ENCODE measurements at places on chromosomes 4 and X.
A peak's percentile ranks its signal among the peaks of the same experiment; 100 is the strongest.

DNA sequence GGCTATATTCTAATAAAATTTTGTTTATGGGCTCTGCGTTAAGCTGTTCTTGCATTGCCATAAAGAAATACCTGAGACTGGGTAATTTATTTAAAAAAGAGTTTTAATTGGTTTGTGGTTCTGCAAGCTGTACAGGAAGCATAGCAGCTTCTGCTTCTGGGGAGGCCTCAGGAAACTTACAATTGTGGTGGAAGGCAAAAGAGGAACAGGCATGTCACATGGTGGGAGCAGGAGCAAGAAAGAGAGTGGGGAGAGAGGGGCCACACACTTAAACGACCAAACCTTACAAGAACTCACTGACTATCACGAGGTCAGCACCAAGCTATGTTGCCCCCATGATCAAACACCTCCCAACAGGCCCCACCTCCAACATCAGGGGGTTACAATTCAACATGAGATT, 74.0 kb downstream of the FHDC1 start:
- DNase-seq, result peak; percentile 78

DNA sequence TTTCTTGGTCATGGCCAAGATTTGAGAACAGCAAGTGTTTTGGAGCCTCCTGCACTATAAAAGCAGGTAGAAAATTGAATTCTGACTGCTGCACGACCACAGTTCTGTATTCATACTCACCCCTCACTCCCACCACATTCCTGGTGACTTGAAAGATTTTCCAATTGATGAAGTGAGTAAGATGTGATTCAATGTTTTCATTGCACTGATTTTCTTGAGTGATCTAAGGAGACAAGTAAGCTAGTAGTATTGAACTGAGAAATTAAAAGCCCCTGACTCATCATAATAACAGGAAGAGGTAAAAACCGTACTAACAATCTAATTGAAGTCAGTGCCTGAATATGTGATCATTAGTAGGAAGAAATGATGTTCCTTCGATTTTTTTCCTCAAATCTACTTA, 6.1 kb upstream of the SEC24D start:
- DNase-seq, result no peak

- no peak for DNase-seq
These were observed 256.8 kb downstream of the TRIML1 start for GRCh38 chr4:188396037-188396436.

DNA sequence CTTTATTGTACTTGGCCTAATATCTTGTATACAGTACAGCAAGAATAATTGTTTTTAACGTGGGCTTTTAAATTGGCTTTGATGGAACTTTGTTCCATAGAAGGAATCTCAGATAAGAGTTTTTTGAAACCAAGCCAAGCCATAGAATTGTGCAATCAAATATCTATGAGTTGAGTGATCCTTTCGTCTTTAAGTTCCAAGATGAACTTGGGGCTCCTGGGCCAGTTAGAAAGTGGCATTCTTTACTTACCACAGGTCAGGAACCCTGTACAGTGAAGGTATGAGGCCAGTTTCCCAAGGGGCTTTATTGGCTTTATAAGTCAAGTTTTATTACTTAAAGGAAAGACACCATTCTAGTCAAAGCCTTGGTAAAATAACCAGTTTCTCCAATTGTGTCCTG, 2104.2 kb downstream of the PCDH7 start:
- no peak for DNase-seq

- no peak for DNase-seq
These were observed 236.9 kb upstream of the PPARGC1A start for GRCh38 chr4:24126776-24127175.

DNA sequence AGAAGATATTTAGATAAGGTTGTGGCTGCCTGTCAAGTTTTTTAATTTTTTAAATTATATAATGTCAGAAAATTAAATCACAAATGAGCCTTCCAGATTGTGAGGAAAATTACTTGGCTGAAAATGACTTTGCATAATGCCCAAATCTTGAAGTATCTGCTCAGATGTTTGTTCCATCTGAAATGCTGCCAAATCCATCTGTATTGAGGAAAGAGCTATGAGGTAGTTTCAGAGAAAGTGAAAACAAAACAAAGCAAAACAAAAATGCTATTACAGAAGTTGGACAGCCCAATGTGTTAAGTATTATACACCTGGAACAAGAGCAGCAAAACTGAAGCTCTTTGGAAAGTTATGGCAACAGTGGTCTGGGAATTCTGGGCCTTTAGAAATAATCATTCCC, 23.3 kb upstream of the GUCY1B1 start:
- no peak for DNase-seq

DNA sequence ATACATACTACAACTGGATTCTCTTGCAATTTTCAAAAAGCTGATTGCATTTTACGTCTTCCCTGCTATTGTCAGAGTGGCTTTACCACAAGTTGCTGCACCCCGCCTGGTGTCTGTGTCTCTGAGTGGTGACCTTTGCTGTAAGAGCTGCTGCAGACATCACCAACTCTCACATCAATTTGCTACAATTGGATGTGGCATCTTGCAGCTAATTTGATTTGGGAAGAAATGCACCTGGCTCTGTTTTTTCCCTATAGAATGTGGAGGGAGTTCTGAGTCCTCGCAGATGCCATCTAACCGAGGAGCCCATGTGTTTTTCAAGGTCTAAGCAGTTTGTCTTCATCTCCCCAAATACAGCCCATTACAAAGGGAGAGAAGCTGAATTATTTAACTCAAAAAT, 73.8 kb upstream of the PHOX2B start:
- no peak for DNase-seq

DNA sequence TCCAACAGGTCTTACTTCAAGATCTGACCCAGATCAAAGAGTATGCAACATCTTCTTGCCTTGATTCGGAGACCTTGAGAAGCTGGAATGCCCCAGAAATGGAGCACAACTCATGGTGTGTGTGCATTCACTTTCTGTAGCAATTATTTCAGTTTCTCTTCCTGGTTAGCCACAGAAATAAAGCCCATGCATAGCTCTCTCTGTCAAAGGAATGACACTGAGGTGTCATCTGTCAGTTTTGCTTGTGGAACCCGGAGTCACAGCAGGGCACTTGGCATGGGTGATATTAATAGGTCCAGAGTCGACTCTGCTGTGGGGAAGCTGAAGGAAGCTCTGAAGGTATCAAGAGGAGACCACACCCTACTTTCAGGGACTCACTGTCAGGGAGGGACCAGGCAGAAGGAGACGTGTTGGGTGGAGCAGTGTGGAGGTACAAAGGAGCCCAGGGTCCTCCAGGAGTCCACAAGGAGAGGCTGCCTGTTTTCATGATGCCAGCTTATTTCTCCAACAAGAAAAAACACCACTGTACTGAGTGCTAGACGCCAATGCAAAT, 10.7 kb downstream of the CLNK start:
- DNase-seq, result peak; percentile 38

GRCh38 chr4:138267835-138268234, 25.7 kb upstream of the SLC7A11 start:
- no peak for DNase-seq

- no peak for DNase-seq
These were observed 30.9 kb downstream of the ZNF41 start for GRCh38 chrX:47452112-47452511.

GRCh38 chrX:134287346-134287745, 50.4 kb downstream of the CCDC160 start:
- DNase-seq, result no peak

GRCh38 chr4:173170182-173170778, 1.7 kb downstream of the GALNT7 start:
- no peak for DNase-seq

- no peak for DNase-seq
These were observed 100.4 kb downstream of the MAMLD1 start for GRCh38 chrX:150463566-150463965.

GRCh38 chr4:15373363-15373762, 54.5 kb upstream of the C1QTNF7 start:
- DNase-seq, result no peak

DNA sequence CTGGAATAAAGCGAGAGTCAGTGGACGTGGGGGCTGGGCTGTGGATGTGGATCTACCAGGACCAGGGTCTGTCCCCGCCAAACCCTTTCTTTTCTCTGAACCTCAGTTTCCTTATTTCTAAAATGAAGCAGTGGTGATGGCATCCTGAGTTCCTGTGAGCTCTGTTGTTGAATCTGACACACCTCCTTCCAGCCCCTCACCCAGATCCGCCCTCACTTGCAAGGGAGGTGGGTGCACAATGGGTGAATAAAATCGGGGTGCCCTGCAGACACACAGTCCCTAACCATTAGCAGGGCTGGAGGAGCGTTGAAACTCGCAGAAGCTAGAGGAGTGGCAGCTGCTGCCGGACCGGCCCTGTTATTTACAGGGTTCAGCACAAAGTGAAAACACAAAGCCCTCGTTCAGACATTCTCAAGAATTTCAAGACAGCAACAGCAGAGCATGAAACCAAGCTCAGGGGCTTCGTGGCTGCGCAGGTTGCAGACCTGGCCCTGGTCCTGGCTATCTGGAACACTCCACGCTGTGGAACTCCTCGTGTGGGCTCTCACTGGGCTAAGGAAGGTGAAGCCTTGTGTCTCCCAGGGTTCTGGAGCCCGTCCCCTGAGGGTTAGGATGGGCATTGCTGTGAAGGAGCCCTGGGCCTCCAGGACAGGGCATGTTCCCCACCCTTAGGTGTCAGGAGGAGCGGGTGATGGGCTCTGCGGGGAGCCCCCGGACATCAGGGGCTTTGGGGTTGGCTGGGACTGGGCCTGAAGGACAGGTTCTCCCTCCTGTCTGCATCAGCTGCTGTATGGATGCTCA, 42.9 kb downstream of the PSAPL1 start:
- no peak for DNase-seq

DNA sequence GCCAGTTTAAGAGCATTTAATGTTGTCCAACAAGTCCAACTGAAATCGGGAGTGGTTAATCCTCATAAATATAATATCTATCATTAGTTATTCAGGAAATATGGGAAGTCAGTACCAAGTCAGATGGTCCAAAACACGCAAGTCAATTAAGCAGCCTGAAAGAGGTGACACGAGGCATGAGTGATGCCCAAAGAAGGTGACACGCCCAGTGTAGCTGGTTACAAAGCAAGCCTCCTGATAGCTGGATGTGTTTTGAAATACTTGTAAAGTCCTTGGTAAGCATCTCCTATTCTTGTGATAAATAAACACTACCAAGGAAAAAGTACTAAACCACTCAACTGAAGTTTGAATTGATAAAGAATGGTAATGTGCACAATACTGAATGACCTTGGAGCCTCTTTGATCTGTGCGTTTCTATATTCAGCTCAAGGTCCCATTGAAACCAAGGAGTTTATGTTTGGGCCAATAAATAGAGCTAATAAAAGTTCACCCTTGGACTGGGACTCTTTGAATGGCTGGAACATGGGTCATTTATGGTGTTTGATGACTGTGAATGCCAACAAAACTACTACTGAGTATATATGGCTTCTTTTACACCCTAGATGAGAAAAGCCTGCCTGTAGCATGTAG, 93.2 kb upstream of the KLF3 start:
- DNase-seq, result no peak

GRCh38 chrX:130772776-130773143, 130.2 kb downstream of the ENOX2 start:
- DNase-seq, result no peak

DNA sequence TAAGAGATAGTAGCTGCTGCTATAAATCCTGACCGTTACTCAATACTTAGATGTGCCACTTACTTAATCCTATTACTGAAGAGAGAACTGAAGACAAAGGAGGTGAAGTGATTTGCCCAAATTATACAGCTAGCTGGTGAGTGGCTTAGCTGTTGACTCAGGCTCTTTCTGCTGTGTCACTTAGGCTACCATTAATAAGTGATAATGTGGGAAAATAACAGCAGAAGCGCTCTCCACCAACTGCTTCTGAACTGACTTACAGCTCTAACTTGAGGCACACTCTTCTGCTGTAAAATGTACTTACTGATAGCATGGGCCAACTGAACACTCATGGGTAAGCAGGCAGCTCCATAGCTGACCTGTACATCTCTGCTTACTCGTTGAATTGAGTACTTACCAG, 7.5 kb upstream of the KLHL5 start:
- DNase-seq, result no peak

GRCh38 chr4:41360214-41360920, 103.6 kb downstream of the UCHL1 start:
- DNase-seq, result no peak

- DNase-seq, result no peak
These were observed 17.6 kb downstream of the SLIT2 start for GRCh38 chr4:20269320-20269719.

- no peak for DNase-seq
These were observed 149.3 kb downstream of the SPRY1 start for GRCh38 chr4:123545667-123546572.

DNA sequence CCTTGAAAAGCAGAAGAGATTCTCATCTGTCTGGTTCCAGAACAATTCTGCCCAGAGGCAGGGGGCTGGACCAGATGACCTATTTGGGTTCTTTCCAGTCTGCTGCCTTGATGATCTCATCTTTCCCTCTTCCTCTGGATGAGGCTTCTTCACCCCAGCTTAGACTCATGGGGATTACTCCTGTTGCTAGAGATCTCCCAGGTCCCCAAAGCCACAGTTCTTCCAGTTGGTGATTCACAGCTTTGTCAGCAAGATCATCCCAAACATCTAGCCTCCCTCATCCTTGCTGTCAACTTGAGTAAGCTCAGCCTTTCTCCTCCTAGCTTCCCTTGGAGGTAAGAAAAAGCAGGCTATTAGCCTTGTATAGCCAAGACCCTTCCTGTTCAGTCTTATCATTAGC, 64.2 kb upstream of the PJA1 start:
- no peak for DNase-seq

DNA sequence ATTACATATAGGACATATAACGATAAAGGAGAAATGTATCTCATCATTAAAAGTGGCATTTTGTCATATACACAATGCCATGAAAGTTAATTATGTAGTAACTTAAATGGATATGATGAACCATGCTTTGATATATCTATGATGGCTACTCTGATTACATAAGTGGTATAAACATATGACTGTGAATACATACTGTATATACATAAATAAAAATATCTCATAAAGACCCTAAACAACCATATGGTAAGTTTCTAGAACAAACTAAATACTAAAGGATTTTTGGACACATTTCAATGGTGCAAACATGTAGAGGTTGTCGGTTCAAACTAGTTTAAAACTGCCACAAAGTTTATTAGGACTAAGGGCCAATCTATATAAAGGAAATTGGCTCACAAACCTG, 849.6 kb upstream of the INTU start:
- no peak for DNase-seq

- DNase-seq, result no peak
These were observed 2.9 kb upstream of the FTSJ1 start for GRCh38 chrX:48472851-48473703.

GRCh38 chr4:123418351-123418931, 21.8 kb downstream of the SPRY1 start:
- peak; percentile 92 for DNase-seq

- no peak for DNase-seq
These were observed 24.0 kb upstream of the DSPP start for GRCh38 chr4:87584222-87584908.

- peak; percentile 45 for DNase-seq
These were observed 1549.3 kb upstream of the ADGRL3 start for GRCh38 chr4:59650861-59651260.

GRCh38 chr4:186946136-186946535, 222.5 kb upstream of the FAT1 start:
- DNase-seq, result no peak

GRCh38 chr4:78439328-78439727, 112.2 kb upstream of the ANXA3 start:
- DNase-seq, result no peak

- DNase-seq, result peak; percentile 67
These were observed 4.0 kb upstream of the SLC10A7 start for GRCh38 chr4:146525754-146526153.
